ENCODE measurements at places on chromosomes 3 and 15.

DNA sequence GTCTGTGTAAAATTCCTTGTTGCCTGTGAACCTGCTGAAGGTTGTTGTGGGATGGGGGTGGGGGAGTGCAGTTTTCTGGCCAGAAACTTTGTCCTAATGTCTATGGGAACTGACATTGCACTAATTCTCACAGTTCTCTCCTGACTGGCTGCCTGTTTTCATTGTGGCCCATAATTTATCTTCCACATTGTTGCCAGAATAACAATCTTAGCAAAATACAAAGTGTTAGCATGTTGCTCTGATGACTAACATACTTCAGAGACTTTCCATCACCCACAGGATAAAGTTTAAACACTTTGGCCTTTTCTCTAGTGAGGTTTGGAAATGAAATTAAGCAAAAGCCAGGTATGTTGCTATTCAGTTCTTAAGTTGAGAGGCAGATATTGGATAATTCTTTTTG is 81.4 kb upstream of the TBC1D5 start:
- DNase-seq, result no peak

- no peak for DNase-seq
These were observed 6.1 kb downstream of the RASGRP1 start for GRCh38 chr15:38558372-38559059.

GRCh38 chr3:145243875-145244274 is 917.1 kb downstream of the PLOD2 start:
- no peak for DNase-seq

- no peak for DNase-seq
These were observed 121.7 kb upstream of the TLE3 start for GRCh38 chr15:70219256-70219895.

DNA sequence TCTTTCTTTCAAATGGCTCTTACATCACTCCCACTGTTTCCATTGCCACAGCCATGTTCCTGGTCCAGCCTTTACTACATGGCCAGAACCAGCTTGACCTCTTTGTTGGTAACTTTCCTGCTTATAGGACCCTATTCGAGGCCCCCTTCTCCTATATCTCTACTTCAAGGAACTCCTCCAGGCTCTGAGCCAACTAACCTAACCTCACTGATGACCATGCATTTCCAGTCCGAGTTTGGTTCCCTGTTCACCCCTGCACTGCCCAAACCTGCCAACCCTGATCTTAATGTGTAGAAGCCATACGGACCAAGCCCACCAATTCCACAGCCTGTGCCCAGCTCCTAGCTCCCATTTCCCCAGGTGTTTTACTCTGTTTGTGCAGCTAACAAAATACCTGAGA is 38.4 kb upstream of the TIPARP start:
- no peak for DNase-seq

Measured in NCI-H526 (cell line).